Cerebellar nuclear complex (tissue), 1 donor: ENCODE measurements at places on chromosomes 16 and 17.

GRCh38 chr16:63337264-63337663, 1301.0 kb upstream of the CDH8 start:
- DNase-seq: no peak

GRCh38 chr16:89484923-89485679, 5.3 kb downstream of the ANKRD11 start:
- DNase-seq: no peak

DNA sequence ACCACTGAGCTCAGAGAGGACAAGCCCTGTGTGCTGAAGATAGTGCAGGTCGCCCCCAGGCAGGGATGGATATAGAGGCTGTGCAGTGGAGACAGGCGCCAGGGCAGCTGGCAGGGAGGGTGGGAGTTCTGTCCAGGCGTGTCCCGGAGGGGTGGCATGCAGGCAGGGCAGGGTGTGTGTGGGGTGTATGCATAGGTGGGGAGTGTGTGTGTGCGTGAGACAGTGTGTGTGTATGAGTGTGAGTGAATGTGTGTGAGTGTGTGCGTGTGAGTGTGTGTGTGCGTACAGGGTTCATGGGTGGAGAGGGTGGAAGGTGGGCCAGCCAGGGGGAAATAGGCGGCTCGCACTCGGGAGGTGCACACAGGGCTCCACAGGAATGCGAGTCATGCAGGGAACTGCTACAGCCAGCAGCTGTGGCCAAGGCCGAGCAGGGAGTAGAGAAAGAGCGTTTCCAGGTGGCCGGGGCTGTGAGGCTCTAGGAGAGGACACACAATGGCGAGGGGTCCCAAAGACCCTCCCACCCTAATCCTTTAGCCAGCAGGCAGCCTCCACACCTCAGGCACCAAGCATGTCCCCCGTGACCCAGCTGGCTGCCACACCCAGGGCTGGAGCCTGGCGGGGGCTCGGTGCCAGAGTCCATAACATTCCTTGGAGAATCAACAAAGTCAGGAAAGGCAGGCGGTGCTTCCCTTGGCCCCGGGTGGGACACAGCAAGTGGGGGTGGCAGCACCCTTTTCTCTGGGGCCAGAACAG, 4.6 kb downstream of the PLCD3 start:
- DNase-seq: no peak

- no peak for DNase-seq
Observed at GRCh38 chr16:74723256-74723655, 22.6 kb upstream of the MLKL start.

GRCh38 chr16:53984936-53985335, 281.0 kb downstream of the FTO start:
- DNase-seq: no peak

DNA sequence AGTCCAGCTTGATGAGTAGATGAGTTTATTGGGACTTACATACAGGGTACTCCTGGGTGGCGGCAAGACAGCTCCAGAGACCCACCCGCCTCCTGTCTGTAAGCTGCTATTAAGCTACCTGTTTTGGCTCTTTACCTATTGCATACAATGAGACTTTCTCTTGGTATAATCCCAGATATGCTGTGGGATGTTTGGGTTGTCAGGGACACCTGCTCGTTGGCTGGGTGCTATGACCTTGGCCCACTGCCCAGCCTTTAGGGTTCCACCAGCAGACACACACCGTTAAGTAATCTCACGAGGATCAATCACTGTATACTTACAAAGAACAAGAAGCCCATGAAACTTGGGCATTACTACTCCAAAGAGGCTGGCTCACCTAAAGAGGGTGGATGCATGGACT, 116.4 kb downstream of the NPIPB5 start:
- DNase-seq: no peak

GRCh38 chr16:30920891-30921290, 2.5 kb upstream of the FBXL19 start:
- no peak for DNase-seq

DNA sequence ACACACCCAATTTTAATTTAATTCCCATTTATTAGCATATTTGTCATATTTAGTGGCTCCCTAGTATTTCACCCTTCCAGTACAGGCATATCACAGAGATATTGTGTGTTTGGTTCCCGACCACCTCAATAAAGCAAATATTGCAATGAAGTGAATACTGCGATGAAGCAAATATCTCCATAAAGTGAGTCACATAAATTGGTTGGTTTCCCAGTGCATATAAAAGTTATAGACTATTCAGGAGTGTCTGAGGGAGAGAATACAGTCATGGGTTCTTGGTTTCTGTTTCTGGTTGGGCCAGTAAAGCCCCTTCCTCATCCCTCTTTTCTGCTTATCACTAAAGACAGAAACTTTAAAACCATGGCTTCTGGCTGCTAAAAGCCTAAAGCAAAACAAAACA, 295.4 kb upstream of the AXIN2 start:
- DNase-seq: no peak

GRCh38 chr16:2526135-2526534, 5.1 kb downstream of the CEMP1 start:
- no peak for DNase-seq

DNA sequence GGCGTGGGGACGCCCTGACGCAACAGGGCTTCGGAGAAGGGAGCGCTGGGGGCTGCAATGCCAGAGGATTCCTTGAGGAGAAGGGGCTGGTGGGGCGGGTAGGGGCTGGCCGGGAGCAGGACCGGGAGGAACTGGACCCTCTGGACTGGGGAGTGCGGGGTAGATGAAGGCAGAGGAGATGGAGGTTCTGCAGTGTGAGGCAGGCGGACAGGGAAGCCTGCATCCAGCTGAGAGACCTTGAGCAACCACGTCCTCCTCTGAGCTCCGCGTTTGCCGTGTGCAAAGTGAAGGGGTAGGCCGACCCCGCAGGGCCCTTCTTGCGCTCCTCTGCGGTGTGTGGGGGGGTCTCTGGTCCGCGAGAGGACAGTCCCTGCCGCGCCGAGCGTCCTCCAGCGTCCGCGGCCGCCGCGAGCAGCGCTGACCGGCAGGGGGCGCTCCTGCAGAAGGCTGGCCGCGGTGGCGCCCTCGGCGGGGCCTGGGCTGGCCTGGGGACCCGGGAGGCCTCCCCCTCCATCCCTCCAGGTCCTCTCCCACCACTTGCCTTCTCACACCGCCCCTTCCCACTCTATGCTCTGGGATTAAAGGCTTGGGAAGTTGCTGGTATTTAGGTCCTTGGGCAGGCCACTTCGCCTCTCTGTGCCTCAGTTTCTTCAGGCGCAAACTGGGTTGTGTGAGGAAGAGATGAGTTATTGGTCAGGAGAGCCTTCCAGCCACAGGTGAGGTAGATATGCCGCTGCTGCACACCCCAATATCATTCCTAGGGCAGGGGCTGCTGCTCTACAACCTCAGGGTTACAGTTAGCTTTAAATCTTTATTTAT, 9.6 kb upstream of the WNT9B start:
- DNase-seq: no peak

DNA sequence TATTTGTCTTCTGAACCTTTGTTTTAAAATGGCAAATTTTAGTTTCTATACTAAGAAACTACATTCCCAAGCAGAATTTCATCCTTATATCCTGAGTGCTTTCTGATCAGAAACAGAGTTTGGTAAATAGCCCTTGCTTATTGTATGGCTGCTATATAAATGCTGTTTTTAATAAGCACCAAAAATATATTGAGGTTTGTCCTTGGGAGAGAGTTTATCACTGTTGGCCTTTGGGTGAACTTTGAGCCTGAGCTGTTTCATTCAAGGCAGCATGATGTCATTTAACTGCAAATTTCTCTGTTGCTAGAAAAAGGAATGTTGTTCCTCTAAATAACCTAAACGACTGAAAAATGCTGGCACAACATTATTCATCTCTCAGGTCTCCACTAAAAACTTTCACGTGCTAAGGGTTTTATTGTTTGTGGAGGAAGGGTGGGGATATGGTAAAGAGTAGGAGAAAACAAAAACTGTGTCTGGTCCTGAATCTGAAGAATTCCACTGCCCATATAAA, 334.3 kb upstream of the TBX2 start:
- DNase-seq: no peak

GRCh38 chr17:66040402-66040801, 151.5 kb downstream of the CEP112 start:
- DNase-seq: no peak

DNA sequence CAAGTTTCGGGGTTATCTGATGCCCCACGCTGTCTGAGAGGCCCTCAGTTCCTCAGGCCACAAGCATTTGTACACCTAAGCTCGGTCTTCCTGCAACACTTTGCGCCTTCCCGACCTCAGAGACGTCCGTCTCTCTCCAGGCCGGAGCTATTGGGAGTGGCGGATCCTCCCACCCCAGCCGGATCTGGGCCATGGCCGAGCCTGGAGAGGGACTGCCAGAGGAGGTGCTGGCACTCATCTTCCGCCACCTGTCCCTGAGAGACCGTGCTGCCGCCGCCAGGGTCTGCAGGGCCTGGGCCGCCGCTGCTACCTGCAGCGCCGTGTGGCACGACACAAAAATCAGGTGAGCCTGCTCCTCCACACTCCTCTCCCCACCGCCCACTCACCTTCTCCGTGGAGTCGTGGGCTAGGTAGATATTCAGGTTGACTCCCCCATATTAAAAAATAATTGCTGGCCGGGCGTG, 1.9 kb downstream of the FBXL8 start:
- DNase-seq: peak; percentile 27

GRCh38 chr17:82000803-82001570, 21.7 kb downstream of the CENPX start:
- no peak for DNase-seq

- DNase-seq: no peak
Observed at GRCh38 chr17:40307001-40307730, 1.8 kb upstream of the RARA start.

DNA sequence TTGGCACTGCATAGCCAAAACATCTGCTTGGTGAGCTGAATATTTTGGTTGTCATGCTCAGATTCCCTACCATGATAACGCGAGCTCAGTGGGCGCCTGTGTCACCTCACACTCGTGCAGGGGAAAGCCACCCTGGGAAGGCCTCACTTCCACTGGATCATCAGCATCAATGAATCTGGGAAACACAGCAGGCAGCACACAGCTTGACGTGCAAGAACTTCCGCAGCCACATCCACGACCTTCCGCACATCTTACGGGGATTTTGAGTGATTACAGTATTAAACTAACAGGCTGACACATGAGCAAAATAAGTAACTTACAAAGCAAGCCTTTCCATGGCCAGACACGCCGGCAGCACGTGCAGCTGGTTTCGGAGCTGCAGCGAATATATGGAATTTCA, 54.7 kb upstream of the FOXF1 start:
- DNase-seq: no peak

- DNase-seq: no peak
Observed at GRCh38 chr16:84048270-84048669, 5.7 kb upstream of the SLC38A8 start.

DNA sequence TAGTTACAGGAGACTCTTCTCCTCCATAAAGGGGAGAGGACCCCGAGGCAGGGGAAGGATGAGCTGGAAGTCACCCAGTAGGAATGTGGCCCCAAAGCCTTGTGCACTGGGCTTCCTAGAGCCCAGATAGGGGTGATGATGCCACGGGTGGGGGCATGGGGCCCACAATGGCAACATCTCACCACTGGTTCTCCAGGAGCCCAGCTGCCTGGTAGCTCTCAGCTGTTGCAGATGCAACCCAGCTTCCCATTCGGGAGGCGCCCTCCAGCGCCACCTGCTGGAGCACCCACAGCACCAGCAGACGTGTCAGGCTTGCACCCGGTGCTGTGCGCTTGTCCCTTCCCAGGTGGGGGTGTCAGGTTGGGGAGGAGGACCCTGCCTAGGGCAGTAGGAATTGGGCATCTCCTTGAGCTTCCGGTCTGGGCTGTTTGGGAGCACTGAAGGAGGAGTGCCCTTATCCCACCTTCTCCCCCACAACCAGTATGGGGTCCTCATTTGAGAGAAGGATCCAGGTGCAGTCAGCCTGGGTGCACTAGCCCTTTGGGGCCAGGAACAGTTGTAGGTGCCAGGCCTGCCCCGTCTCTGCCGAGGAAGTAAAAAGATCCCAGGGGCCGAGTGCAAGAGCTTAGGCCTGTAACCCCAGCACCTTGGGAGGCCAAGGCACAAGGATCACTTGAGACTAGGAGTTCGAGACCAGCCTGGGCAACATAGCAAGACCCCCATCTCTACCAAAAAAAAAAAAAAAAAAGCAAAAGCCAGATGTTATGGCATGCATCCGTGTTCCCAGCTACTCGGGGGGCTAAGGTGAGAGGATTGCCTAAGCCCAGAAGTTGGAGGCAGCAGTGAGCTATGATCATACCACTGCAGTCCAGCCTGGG, 14.4 kb downstream of the CDIPT start:
- no peak for DNase-seq

DNA sequence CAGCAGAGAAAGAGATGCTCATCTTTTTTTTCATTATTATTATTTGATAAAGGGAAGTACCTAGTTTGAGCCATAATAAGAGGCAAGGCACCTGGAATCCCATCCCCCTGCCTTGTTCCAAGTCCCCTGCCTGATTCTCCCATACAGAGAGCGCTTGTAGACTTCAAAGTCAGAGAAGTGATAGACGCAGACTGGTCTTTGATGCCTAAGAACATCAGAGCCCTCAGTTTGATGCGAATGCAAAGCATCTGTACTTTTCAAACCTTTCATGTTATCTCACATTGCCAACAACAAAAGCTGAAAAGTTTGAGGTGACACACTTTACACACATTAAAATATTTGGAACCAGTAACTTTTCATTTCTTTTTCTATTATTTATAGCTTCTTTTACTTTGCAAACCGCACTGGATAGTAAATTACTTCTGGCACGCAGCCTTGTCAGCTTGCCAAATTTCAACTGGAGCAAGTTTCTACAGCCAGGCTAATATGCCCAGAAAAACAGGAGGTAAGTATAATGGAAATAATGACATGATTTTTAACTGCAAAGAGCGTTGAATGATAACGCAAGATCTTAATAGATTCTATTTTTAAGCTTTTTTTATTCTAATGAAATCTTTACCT, 5.9 kb upstream of the UTP6 start:
- no peak for DNase-seq

DNA sequence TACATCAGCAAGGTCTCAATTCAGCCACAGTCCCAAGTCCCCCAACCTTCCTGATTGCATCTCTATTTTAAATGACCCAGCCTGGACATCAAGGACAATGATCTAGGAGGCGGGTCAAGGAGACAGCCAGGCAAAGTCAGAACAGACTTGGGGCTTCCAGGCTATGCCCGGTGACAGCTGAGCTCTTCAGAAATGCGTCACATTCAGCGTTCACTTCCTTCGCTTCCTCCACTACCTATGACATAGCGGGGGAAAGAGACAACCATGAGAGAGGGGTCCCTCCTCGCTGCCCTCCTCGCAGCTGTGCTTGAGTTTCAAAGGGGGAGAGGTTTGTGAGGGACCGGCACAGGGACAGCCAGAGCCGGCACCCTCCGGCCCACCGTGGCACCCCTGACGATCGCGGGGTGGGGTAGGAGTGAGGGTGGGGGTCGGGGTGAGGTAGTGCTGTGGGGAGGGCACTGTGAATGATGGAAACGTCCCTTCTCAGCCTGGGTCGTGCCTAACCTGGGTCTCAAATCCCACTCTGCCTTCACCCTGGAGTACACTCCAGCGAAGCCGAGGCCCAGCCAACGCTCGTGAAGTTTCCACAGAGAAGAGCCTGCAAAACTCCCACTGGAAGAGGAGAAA, 12.3 kb upstream of the LGALS3BP start:
- DNase-seq: no peak
